ENCODE measurements at places on chromosomes 3 and 15.

- DNase-seq, result no peak
Observed at GRCh38 chr3:86175593-86176444, 815.1 kb downstream of the VGLL3 start.

DNA sequence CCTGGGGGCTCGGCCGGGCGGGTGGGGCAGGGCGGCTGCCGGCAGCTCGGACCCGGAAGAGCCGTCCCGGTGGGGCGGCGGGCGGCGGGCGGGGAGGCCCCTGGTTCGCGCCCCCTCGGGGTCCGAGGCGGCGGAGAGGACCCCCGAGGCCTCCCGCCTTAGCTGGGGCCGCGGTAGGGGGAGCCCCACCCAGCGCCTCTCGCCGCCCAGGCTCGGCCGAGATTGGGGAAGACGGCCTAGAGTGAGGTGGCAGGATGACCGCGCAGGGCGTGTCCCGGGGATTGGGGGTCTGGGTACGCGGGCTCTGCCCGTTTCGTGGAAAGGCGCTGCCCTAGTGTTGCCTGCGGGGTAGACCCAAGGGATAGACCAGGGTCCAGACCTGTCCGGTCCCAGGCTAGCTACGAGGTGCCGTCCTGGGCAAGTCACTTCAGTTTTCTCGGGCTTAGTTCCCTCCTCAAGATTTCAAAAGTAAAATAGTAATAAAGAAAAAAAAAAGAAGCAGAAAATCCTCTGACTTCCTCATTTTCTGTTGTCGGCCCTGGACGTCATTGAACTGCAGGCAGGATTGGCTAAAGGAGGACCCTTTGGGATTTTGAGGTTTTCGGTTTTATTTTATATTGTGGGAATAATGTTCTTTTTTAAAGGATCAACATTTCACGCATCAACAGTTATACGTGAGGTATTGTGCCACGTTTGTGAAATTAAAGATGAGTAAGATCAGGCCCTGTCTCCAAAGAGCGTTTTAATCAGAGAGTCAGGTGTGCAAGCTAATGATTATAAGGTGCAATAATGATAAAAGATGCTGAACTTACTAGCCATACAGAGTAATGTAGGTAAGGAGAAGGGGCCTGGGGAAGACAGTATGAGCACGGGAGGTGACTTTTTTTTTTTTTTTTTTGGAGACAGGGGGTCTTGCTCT is 679 bp downstream of the IQGAP1 start:
- peak; percentile 71 for DNase-seq

GRCh38 chr3:197205675-197206074 is 92.7 kb downstream of the DLG1 start:
- no peak for DNase-seq

- DNase-seq, result no peak
Observed at GRCh38 chr3:67324554-67324953, 326.4 kb downstream of the KBTBD8 start.

DNA sequence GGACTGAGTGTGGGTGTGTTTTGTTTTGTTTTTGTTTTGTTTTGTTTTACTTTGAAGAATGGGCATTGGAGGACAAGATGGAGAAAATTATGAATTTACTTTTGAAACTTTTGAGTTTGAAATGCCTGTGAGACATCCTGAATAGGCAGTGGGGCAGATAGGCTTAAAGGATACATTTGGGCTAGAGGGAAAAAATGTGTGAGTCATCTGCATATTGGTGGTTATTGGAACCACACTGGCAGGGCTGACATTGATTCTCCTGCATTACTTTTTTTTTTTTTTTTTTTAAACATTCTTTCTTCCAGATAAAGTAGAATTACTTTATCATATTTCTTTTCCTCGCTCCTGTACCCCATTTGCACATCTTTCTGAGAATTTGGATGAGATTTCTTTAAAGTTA is 56.1 kb downstream of the CALML4 start:
- no peak for DNase-seq

DNA sequence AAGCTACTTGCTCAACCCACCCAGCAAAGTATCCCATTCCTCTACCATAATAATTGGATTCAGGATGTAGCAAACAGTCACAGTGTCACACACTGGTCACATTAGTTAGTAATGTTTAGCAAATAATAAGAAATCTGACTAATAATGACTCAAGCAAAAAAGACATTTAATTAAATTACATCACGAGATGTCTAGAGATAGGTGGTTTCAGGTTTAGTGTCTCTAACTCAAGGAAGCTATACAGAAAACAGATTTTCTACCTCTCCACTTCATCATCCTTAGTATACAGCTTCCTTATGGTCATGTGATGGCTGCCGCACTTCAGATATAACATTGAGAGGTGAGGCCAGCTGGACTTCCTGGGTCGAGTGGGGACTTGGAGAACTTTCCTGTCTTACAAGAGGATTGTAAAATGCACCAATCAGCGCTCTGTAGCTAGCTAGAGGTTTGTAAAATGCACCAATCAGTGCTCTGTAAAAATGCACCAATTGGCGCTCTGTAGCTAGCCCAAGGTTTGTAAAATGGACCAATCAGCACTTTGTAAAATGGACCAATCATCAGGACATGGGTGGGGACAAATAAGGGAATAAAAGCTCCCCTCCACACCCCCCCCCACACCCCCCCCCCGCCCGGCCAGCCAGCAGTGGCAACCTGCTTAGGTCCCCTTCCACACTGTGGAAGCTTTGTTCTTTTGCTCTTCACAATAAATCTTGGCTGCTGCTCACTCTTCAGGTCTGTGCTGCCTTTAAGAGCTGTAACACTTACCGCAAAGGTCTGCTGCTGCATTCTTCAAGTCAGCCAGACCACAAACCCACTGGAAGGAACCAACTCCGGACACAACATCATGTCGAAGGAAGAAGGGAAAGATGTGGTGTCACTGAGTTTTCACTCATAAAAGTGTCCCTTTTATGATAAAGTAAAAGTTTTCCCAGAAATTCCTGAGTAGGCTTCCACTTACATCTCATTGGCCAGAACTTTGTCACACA is 24.9 kb upstream of the ARPIN start:
- DNase-seq, result no peak
